ENCODE measurements at places on chromosomes 12 and 14.

- no peak for DNase-seq
Observed at GRCh38 chr14:84375235-84375634, 1154.7 kb upstream of the FLRT2 start.

- DNase-seq = no peak
Observed at GRCh38 chr14:100735271-100735670, 8.6 kb downstream of the DLK1 start.

DNA sequence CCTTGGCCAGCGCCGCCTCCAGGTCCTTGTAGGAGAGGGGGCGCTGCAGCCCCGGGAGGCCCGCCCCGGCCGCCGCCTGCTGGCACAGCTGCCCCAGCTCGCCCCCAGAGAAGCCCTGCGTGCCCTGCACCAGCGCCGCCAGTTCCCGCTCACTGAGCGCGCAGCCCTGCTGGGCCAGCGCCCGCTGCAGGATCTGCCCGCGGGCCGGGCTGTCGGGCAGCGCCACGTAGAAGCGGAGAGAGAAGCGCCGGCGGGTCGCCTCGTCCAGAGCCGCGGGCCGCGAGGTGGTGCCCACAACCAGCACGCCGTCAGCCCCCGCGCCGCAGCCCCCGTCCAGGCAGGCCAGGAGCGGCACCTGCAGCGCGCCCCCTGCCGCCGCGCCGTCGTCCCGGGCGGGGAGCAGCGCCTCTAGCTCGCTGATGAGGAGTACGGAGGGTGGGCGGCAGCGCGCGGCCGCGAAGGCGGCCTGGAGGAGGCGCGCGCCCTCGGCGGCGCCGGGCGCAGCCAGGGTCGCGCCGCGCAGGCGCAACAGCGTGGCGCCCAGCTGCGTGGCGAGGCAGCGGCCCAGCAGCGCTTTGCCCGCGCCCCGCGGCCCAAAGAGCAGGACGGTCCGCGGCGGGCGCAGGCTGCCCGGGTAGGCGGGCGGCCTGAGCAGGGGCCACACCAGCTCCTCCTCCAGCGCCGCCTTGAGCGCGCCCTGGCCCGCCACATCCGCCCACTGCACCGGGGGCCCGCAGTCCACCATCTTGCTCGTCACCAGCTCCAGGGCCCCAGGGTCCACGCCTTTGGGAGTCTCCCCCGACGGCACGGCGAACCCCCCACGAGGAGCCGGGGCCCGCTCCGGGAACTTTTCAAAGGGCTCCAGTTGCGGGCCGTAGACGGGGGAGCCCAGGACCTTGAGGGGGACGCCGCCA, 27.7 kb downstream of the FIGNL2 start:
- DNase-seq = peak; percentile 56

DNA sequence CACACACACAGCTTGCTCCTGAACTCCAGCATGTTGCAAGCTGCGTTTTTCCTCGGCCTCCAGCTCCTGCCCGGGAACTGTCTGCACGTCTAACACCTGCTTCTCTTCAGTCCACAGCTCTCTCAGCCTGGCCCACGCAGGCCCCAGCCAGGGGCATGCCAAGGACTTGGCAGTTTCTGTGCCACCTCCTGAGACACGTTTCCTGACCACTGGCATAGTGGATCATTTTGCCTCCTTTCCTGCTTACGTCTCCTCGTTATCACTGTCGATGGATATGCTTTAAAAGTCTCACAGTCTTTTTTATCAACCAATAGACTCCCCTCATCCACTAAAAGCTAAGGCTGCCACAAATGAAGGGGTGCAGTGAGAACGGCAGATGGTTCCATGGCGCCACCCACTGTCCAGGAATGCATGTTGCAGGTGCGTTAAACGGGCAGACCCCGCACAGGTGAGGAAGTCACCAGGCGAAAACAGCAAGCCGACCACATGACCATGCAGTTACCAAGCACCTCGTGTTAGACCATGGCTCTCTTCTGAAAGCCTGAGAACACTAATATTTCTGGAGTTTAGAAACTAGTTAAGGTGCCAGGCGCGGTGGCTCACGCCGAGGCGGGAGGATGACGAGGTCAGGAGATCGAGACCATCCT, 14.7 kb upstream of the TEAD4 start:
- DNase-seq = peak; percentile 25

DNA sequence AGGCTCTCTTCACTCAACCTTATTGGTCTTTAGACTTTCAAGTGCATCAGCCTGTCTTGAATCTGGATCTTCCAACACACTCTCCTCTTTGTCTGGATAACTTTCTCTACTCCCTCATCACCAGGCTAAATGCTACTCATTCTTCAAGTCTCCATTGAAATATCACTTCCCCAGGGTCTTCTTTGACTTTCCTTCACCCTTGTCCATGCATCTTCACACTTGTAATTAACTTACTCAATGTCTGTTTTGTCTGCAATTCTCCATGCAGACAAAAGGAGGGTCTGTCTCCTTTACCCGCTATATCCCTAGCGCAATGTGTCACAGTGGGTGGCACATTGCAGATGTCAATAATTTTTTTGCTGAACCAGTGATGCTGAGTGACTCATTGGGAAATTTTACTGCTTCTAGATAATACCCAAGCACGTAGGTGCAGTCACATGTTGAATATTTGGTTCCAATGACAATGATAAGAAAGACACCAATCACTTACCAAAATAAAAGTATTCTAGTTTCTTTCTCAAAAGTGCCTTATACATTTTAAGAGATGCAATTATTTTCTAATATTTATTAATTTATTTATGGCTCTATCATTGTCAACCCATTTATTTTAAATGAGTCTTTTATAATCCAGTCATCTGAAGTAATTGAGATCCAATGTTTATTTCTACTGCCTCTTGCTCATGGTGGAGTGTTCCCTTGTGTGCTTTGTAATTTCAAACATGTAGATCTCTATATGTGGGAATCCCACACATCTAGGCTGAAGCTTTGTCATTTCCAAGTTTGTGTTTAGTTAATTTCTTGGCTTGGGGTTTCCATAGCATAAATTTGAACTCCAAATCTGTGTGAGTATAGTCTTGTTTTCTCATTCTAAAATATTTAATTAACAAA, 21.7 kb upstream of the RFC5 start:
- DNase-seq = no peak

DNA sequence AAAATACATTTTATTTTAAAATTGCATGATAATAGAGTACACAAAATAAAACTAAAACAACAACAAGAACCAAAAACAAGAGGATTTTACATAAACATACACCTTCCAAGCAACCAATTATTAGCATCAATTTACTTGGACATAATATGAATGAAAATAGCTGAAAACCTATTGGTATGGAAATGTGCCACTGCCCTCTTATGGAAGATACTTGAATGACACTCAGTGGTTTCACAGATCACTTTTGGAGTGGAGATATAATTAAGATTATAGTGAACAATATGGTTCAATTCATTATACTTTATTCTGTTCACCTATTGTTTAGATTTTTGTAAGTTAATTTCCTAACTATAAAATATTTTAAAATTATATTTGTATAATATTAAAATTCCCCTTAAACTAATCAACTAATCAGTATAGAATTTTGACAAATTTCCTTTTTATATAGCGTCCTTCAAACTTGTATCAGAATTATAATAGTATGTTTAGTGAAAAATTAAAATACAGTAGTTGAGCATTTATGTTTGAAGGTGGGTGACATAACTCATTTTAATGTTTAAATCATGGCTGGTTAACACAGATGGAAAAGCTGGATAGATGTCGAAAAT, 70.1 kb downstream of the SLC6A15 start:
- peak; percentile 9 for DNase-seq

- no peak for DNase-seq
Observed at GRCh38 chr14:60514741-60515491, 6.0 kb downstream of the SIX6 start.

DNA sequence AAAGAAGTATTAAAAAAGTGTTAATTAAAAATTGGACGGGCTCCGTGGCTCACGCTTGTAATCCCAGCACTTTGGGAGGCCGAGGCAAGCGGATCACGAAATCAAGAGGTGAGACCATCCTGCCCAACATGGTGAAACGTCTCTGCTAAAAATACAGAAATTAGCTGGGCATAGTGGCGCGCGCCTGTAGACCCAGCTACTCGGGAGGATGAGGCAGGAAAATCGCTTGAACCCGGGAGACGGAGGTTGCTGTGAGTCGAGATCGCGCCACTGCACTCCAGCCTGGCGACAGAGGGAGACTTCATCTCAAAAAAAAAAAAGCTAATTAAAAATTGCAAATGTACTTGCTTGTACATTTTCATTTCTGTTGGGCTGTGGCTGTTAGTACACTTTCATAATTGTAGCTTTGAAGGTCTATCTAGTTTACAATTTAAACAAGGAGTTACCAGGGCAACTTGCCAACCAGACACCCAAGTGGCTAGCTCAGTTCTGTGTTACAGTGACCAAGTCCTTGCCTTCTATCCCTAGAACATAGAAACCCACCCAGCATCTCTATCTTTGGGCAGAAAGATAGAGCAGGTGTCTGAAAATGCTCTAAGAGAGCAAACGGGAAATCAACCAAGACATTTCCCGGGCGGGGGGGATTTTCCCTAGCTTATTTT, 1.2 kb downstream of the COA8 start:
- no peak for DNase-seq

DNA sequence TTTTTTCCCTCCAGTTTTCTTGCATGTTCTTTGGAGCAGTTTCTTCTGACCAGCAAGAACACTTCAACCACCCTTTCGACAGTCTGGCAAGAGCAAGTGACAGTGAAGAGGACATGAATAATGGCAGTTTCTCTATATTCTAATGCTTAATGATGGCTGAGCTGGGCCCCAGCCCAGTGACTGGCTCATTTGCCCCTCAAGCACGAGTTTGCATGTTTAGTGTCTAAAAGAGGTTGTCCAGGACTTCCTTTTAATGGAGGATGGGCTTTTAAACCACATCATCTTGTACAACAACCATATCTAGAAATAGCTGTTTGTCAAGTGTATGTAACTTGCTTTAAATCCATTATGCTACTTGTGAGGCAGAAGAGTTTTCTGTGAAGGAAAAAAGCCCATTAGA, 28.4 kb downstream of the RAD9B start:
- no peak for DNase-seq

GRCh38 chr12:69570545-69571399, 14.5 kb upstream of the CCT2 start:
- DNase-seq = peak; percentile 43

DNA sequence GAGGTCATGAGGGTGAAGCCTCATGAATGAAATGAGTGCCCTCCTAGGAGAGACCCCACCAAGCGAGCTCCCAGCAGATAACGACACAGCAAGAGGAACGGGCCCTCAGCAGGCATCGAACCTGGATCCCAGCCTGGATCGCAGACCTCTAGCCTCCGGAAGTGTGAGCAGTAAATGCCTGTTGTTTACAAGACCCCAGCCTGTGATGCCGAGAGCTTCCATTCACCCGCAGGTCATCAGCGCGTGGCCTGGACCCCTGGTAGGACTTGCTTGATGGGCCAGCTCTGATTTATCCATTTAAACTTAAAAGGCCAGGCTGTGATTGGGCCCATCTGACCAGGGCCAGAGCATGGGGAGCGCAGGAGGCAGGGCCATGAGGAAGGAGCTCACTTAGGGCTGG, 7.0 kb downstream of the TMEM179 start:
- DNase-seq = no peak

- no peak for DNase-seq
Observed at GRCh38 chr14:48250575-48250974, 575.2 kb upstream of the MDGA2 start.

DNA sequence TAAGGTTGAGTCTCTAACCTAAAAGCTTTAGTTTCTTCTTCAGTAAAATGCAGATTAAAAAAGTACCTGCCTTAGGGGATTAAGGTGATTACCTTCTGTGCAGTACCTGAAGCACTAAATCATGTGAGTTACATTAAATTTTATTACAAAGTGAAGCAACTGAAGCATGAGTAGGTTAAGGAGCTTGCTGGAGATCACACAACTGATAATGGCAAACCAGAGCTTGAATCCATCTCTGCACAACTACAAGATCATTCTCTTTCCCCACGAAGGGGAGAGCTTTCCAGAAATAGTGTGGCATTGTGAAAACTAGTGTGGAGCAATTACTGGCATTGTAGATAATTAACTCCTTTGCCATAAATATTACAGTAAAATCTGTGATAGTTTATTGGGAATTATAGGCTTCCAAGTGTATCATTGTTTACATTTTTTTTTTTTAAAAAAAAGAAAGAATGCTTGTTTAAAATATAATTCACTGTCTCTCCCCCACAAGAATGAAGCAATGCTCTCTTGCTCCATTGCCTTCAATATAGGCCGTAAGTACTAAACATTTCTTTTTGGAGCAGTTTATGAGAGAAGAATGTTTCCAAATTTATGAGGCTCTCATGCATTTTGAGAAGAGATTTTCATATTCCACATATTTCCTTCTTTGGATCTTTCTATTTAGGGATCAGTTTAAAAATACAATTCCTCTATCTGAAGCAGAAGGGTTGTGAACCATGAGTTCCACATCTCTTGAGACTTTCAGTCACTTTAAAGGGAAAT, 20.5 kb downstream of the SLC38A2 start:
- DNase-seq = no peak

GRCh38 chr12:102374190-102374589, 106.2 kb downstream of the IGF1 start:
- no peak for DNase-seq

GRCh38 chr12:117592588-117593305, 231.3 kb upstream of the NOS1 start:
- no peak for DNase-seq

GRCh38 chr12:131133015-131133905, 179.6 kb downstream of the ADGRD1 start:
- DNase-seq = no peak

GRCh38 chr14:92560106-92560865, 46.7 kb downstream of the RIN3 start:
- DNase-seq = no peak

GRCh38 chr12:89228491-89228890, 123.8 kb downstream of the DUSP6 start:
- DNase-seq = no peak

GRCh38 chr14:31106768-31107167, 80.6 kb upstream of the STRN3 start:
- DNase-seq = no peak

DNA sequence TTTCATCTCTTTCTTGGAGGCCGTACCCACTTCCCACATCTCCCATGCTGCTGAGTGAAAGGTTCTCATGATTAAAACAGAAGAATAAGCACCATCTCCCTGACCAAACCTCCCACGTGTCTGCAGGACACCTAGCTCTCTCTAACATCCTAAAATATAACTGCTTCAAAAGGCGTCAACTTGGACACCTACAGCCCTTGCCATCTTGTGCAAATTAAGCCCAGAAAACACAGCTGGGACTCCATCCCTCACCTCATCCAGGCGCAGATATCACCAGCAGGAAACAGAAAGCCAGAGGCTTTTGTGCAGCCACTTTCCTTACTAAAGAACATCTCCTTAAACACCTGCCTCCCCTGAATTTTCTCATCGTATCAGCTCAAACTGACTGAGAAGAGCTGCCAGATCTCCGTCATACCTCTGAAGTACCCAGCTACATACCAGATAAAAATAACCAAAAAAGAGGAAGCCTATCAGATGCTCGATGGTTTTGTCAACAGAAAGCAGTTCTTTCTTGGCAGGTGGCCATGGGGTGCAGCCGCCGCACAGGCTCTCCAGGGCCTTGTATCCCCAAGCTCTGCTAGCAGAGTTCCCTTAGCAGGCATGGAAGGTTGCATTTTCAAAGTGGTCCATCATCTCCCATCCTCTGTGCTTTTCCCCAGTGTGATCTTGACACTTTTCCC, 28.8 kb downstream of the MAP3K9 start:
- DNase-seq = peak; percentile 38

- DNase-seq = no peak
Observed at GRCh38 chr12:1792406-1792805, 28.0 kb upstream of the LRTM2 start.

Measured in globus pallidus (tissue), 1 donor.